CD8-positive, alpha-beta memory T cell (primary cell): ENCODE measurements at places on chromosomes 3 and 15. TPM values are rescaled to one million over a fixed set of nuclear protein-coding genes. Genes with fewer than 3 reads are reported as not detected.

GRCh38 chr15:62153228-62153627, 11.9 kb downstream of the C2CD4B start:
- no peaks in the 10 kb centered on the region for H3K27me3 ChIP-seq
- no peak for DNase-seq
- no peaks in the 10 kb centered on the region for H3K36me3 ChIP-seq
- no peaks in the 10 kb centered on the region for H3K4me1 ChIP-seq
- H3K4me3 ChIP-seq = no peak overlapping the region

DNA sequence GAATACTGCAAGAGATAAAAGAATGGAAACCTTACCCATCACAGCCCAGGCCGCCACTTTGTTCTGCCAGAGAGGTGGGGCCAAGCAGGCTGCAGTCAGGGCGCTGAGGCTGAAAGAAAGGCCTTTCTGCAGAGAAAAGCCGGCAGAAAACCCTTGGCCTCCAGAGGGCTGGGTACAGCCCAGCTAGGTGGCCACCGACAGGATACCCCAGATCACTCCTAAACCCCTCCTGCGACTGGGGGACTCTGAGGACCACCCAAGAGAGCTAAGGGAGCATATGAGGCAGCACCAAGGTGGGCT, 69.3 kb downstream of the SMAD6 start:
- no peak overlapping the region for H3K27ac ChIP-seq
- H3K36me3 ChIP-seq = no peaks in the 10 kb centered on the region
- H3K4me1 ChIP-seq = no peaks in the 10 kb centered on the region
- no peak overlapping the region for H3K4me3 ChIP-seq

The CPN2 gene
- not detected for total RNA-seq

GRCh38 chr3:122719273-122719921, 38.8 kb downstream of the PARP14 start:
- DNase-seq = no peak
- H3K36me3 ChIP-seq = peaks cover 60% of the 10 kb centered on the region
- no peak overlapping the region for H3K27ac ChIP-seq
- H3K4me1 ChIP-seq = no peaks in the 10 kb centered on the region

DNA sequence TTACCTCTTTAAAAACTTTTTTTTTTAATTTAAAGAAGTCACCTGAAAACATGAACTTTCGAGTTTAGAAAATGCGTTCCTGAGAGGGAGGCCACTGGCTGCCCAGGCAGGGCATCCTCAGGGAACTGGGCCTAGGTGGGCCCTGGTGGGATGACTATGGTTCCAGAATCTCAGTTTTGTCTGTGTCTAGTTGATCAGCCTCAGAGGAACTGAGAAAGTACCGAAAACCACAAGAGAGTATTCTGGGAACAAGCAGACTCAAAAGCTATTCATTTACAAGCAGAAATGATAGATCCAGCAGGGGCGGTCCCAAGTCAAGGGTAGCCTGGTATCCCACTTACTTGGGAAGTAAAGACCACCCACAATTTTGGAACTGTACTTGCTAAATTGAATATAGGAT, 10.5 kb downstream of the WWTR1 start:
- no peaks in the 10 kb centered on the region for H3K36me3 ChIP-seq
- H3K27me3 ChIP-seq = no peaks in the 10 kb centered on the region
- H3K4me3 ChIP-seq = no peak overlapping the region

GRCh38 chr3:120214176-120214575, 70.8 kb downstream of the GPR156 start:
- no peak for DNase-seq
- H3K27ac ChIP-seq = no peak overlapping the region
- H3K4me3 ChIP-seq = no peak overlapping the region
- no peaks in the 10 kb centered on the region for H3K36me3 ChIP-seq

The ATR gene
- 38.9 TPM for total RNA-seq

DNA sequence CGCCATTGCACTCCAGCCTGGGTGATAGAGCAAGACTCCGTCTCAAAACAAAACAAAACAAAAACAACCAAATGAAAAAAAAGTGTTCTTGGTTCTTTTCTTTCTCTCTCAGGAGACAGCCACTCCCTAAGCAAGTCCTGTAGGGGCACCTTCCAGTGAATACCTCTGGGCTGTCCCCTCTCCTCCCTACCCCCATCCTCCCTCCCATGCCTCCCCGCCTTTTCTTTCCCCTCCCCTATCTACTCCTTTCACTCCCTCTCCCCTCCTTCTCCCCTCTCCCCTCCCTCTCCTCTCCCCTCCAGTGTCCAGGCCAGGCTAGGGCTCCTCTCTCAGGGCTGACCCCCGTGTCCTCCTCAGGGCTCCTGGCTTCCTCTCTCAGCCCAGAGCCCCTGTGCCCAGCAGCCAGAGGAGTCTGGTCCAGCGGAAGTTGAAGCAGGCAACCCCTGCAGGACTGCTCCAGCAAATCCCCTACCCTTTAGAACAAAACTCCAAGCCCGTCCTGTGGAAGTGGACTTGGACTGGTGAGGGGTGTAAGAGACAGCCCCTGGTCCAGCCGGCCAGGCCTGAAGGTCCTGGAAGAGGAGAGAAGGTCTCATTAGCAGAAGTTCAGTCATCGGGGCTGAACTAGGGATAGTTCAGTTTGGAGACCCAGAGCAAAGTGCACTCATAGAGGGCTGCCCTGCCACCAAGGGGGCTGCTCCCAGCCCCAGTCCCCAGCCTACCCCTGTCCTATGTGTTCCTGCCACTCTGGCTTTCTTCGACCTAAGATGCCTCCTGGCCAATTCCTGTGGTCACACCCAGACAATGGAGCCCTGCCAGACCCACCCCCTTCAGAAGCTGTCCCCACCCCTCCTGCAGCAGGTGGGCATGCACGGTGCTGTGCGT, 79.8 kb upstream of the IQSEC1 start:
- peaks cover 10% of the 10 kb centered on the region for H3K4me1 ChIP-seq
- no peaks in the 10 kb centered on the region for H3K36me3 ChIP-seq
- no peaks in the 10 kb centered on the region for H3K27me3 ChIP-seq
- H3K27ac ChIP-seq = no peak overlapping the region
- DNase-seq = no peak

The CCR2 gene
- 0.51 TPM for total RNA-seq

- H3K27me3 ChIP-seq = no peaks in the 10 kb centered on the region
- no peaks in the 10 kb centered on the region for H3K4me1 ChIP-seq
- H3K36me3 ChIP-seq = no peaks in the 10 kb centered on the region
- no peak overlapping the region for H3K27ac ChIP-seq
- DNase-seq = no peak
- H3K4me3 ChIP-seq = no peak overlapping the region
Observed at GRCh38 chr3:54870423-54870822, 57.4 kb downstream of the LRTM1 start.
